Esophagus muscularis mucosa (tissue), 4 donors: ENCODE measurements at places on chromosomes 2 and 18. TPM values are rescaled to one million over a fixed set of nuclear protein-coding genes. Genes with fewer than 3 reads are reported as not detected.

GRCh38 chr2:58515827-58516573, 274.9 kb upstream of the FANCL start:
- DNase-seq = no peak

GRCh38 chr2:128783896-128784295, 465.2 kb upstream of the HS6ST1 start:
- peak; percentile 81 for DNase-seq

CFAP65 gene
- total RNA-seq = not detected

TTLL4 gene
- total RNA-seq = 10.4 TPM
